Hematopoietic multipotent progenitor cell treated with erythropoietin and hydrocortisone succinate and interleukin-3 and kit ligand, for 17 days (in vitro differentiated cells): ENCODE measurements at places on chromosomes 11 and 22.

- DNase-seq = peak; percentile 46
Measured at GRCh38 chr11:57322256-57323166, 2.2 kb downstream of the TNKS1BP1 start.

DNA sequence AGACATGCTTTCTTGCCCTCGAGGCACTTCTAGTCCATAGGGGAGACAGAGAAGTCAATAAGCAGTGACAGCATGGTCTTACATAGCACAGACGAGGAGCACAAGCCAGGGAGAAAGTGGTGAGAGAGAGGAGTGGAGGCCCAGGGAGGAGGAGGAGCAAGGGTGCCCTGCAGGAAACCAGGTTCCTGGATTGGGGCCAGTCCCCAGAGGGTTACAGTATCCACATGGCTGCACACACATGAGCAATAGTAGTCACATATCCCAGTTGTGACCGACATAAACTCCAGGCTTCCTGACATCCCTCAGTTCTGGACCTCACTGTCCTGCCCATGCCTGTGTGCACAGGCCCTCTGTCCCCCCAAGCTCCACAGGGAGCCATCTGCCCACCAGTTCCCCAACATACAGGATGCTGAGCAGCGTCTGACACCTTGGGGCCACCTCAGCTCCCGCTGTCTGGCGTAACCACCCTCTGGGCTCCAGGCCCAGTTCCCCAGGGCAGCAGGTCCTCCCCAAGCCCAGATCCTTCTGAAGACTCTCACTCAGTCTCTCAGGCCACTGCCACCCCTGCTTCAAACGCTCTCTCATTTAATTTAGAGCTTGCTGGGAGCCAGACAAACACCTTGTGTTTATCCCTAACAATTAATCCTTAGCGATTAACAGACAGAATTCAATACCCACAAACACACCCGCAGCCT is 53.7 kb downstream of the DSCAML1 start:
- DNase-seq = no peak

DNA sequence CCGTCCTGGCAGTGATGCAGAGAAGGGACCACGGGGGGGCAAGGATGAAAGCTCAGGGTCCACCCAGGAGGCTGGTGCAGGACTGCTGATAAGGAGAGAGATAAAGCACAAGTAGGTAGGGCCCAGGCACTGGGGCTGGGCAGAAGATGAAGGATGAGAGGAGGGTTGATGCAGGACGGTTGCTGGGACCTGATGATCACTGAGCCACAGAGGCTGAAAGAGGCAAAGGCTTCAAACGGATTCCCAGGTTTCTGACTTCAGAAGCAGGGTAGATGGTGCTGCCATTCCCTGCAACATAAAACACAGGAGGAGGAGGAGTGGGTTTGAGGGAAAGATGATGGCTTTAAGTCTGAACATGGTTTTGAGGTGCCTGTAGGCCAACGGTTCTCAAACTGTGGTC is 148.5 kb downstream of the TTC17 start:
- no peak for DNase-seq

DNA sequence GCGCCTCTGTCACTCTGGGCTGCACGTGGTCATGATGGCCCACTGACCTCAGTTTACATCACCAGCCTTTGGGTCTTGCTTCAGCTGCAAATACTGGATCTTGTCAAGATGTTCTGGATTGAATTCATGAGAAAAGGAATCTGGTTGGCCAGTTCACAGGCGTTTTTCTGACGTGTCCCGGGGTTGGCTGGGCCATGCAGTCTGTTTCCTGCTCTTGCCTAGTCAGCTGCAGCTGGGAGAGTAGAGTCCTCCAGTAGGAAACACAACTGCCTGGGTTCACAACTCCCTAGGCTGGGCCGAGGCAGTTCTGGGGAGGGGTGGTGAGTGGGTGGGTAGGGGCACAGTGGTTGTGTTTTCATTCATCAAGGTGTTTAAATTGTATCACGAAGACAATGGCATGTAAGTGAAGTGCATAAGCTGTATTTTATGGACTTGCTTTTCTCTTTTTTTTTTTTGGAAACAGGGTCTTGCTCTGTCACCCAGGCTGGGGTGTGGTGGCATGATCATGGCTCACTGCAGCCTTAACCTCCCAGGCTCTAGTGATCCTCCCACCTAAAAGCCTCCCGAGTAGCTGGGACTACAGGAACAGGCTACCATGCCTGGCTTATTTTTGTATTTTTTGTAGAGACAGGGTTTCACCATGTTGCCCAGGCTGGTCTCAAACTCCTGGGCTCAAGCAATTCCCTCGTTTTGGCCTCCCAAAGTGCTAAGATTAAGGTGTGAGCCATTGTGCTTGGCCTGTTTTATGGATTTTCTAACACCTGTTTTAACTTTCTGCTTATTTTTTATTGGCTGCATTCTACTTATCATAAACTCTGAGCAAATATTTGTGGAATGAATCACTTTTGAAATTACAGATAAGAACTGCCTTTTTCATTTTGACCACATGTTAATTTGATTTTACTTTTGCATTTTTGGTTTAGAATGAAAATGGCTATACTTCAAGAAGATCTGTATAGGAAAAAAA is 54.0 kb upstream of the PITPNB start:
- no peak for DNase-seq

GRCh38 chr22:38417252-38418060 is 37.5 kb downstream of the KCNJ4 start:
- no peak for DNase-seq

- DNase-seq = peak; percentile 17
Measured at GRCh38 chr22:25057013-25057881, 104.7 kb downstream of the KIAA1671 start.

DNA sequence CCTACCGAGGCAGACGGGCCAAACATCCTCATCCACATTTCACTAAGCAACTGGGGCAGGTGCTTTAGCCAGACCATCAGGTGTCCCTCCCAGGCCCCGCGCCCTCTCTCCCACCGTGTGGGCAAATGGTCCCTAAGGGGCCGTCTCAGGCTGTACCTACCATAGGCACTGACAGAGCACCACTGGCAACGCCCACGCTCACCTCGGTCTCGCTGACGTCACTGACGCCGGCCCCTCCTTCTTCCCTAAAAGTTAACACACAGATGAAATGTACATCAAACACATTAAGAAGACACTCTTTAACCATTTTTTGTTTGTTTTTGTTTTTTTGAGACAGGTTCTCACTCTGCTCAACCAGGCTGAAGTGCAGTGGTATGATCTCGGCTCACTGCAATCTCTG is 9.4 kb downstream of the TTLL1 start:
- DNase-seq = no peak

GRCh38 chr11:7449211-7449840 is 36.0 kb upstream of the OLFML1 start:
- DNase-seq = no peak

GRCh38 chr11:65577756-65578109 is 1.9 kb downstream of the EHBP1L1 start:
- no peak for DNase-seq

DNA sequence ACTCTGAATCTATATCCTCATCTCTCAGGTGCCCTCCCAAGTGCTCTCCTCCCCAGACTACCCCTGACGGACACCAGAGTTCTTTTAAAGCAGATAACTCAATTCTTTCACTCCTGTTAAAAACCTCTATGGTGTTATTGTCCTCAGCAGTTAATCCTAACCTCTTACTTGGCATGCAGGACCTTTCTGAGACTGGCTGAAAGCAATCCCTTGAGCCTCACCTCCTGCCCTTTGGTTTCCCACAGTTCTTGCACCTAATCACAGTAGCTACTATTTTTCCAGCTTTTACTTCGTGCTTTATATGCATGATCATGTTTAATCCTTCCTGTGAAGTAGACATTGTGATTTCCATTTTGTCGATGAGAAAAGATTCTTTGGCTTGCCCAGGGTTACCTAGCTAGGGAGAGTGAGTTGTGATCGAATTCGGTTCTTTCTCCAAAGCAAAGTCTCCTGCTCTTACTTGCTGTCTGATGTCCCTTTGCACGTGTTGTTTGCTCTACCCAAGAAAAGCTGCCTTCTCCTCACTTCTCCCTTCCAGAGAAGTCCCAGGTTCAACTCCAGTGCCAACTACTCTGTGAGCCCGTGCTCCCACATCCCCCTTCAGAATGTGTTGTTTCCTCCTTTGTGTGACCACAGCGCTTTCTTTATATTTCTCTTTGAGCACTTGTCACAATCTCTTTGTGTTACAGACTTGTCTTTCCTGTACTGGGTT is 2.1 kb downstream of the UBE2L3 start:
- DNase-seq = no peak

DNA sequence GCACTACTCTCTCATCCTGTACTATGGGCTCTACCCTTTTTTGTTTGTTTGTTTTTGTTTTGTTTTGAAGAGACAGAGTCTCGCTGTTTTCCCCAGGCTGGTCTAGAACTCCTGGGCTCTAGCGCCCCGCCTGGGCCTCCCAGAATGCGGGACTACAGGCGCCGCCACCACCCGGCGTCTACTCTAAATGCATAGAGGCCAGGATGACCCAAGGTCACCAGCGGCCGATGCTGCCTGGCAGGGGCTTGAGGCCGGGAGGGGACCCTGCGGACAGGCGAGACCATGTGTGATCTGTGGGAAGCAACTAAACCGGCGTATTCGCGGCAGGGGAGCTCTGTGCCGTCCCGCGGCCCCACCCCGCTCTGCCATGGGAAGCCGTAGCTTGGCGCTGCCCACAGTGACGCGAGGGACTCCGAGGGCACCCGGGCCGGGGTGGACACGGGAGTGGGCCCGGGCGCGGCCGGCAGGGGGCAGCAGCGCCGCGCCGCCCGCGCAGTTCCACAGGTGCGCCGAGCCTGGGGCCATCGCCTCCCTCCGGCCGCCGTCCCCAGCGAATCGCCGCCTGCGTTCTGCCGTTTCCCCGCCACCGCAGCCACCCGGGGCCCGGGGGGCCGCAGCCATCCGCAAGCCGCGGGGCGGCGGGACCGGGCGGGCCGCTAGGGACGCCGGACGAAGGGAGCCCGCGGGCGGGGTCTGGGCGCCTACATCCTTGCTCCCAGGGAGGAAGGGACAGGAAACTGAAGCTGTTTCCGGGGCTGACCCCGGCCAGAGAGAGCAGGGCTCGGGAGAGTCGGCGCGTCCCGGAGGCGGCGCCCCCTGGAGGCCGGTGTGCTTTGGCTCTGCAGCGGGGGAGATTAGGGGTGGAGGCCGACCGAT is 12.3 kb upstream of the HDHD5 start:
- DNase-seq = peak; percentile 74

DNA sequence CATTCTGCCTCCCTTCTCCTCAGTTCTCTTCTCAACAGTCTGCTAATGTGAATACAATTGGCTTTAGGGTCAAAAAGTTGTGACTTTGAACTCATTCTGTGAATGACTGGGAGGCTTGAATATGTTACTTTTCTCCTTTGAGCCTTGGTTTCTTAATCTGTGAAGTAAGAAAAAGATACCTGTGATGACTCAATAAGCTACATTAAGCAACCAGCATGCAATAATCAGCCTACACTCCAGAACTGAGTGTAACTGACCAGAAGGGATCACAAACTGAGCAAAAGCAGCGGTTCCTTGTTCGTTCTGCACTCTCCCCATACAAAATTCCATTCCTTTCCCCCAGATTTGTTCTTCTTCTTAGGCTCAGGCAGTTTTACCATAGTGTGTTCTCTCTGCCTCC is 23.4 kb downstream of the ZNF202 start:
- no peak for DNase-seq

GRCh38 chr11:112785719-112786118 is 175.5 kb upstream of the NCAM1 start:
- DNase-seq = no peak

- no peak for DNase-seq
Measured at GRCh38 chr11:61972112-61972671, 4.8 kb upstream of the FTH1 start.

GRCh38 chr11:32109138-32109537 is 18.3 kb downstream of the RCN1 start:
- no peak for DNase-seq

GRCh38 chr11:46120346-46121300 is 631 bp downstream of the PHF21A start:
- peak; percentile 28 for DNase-seq

DNA sequence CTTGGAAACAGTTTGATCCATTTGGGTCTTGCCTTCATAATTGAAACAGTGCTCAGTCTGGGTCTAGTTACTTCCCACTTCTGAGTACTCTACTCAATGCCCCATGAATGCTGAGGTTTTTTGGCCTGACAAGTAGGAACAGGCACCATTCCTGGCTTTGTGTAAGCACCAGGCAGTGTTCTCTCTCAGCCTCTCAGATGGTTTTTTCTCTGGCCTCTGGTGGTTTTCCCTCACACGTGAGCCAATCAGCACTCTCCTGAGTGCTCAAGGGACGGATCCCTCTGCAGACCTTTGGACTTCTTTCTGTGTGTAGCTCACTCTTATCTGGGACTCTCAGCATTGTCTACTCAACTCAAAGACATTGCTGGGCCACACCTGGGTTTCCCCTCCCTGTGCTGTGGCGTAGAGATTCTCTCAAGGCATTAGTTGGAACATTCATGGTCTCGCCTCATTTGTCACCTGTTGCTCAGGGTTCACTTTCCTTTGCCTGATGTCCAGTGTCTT is 21.3 kb downstream of the SIK2 start:
- DNase-seq = no peak

DNA sequence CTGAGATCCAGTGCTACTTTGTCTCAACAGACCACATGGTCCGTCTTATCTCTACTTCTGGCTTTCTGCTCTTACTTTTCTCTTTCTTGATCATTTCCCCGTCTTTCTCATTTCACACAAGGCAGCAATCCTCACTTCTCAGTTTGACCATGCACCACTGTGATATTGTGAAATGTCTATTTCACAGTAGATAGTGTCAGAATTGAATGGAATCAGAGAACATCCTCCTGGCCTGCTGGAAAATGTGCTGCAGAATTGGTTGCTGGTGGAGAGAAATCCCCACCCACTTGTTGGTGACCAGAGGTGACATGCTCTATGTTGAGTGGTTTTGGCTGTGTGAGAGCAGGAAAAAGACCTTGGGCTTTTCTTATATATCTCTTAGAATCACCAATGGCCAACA is 57.8 kb upstream of the RCN1 start:
- DNase-seq = no peak

DNA sequence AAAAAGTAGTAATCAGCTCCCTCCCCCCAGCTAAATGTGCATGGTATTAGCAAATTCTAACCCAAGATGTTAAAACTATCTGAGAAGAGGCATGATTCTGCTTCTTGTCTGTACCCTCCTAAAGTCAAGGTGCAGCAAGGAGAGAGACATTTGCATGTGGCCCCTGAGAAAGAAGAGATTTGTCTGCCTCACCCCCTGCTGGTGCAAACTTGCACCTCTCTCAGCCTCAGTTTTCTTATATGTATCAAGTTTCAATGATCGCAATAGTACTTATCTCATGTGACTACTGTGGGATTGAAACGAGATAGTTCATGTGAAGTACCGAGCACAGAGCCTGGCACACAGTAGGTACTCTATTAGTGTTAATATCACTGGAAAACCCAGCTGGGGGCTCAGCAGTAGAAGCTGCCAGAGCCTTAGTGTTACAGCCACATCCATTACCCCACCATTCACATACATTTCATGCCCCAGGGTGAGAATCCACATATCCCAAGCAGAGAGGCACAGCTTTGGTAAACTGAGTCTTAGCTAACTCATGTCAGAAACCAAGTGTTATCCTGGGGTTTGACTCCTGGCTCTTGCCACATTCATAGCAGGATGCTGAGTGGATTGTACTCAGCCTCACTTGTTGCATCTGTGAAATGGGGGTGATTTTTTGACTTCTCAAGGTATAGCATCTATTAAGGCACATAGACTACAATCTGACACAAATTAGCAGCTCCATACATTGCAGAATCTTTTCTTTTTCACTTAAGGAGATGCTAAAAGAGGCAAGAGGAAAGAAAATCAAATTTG is 24.9 kb downstream of the CD44 start:
- DNase-seq = no peak
